Activated CD4-positive, alpha-beta T cell treated with anti-CD3 and anti-CD28 coated beads for 24 hours (primary cell): ENCODE measurements at places on chromosomes 1 and 21.

- DNase-seq: no peak
Observed at GRCh38 chr1:170623171-170623570, 40.8 kb upstream of the PRRX1 start.

DNA sequence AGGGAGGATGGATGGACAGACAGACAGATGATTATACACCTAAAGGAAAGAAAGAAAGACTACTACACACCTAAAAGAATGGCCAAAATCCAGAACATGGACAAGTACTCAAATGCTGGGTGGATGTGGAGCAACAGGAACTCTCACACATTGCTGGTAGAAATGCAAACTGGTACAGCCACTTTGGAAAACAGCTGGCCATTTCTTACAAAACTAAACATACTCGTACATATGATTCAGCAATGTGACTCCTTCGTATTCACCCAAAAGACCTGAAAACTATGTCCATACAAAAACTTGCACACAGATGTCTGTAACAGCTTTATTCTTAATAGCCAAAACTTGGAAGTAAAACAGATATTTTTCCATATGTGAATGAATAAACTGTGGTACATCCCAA is 51.3 kb downstream of the PRPF38A start:
- no peak for DNase-seq

GRCh38 chr1:89451011-89451410 is 73.6 kb upstream of the LRRC8B start:
- no peak for DNase-seq

GRCh38 chr21:15928196-15928595 is 198.4 kb downstream of the USP25 start:
- DNase-seq: no peak

- DNase-seq: no peak
Observed at GRCh38 chr1:24635195-24635843, 7.8 kb upstream of the SRRM1 start.

GRCh38 chr1:66012106-66012784 is 219.6 kb downstream of the PDE4B start:
- no peak for DNase-seq
